ENCODE measurements at places on chromosomes 3 and 15. TPM values are rescaled to one million over a fixed set of nuclear protein-coding genes. Genes with fewer than 3 reads are reported as not detected.

- DNase-seq = no peak
These were observed 6.9 kb upstream of the PTX3 start for GRCh38 chr3:157429708-157430107.

- no peak for DNase-seq
These were observed 52.5 kb upstream of the ATP2B2 start for GRCh38 chr3:10557781-10558373.

GRCh38 chr3:122055215-122055614 lies at the start of gene CD86:
Gene CD86, plus strand, starts transcription at chr3:122055362. Its CDS starts 128 bp downstream, at chr3:122055490.
- DNase-seq = no peak

- DNase-seq = no peak
These were observed 82.5 kb downstream of the RFTN1 start for GRCh38 chr3:16430717-16431630.

DNA sequence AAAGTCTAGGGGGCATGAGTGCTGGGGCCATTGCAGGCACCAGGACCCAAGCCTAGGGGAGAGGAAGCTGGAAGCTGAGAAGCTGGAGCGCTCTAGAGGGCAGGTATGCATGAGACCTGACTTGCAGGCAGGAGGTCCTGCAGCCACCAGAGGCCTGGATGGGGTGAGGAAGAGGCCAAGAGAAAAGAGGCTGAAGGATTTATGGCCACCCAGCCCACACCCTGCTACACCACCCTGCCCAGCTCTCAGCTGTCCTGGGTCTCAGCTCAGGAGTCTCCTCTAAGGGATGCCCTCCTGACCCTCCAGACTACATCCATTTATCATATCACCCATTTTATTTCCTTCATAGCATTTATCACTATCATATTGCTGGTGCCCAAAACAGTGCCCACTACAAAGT lies 36.5 kb downstream of the RPN1 start:
- no peak for DNase-seq

- no peak for DNase-seq
These were observed 29.5 kb downstream of the POPDC2 start for GRCh38 chr3:119630880-119631329.

Gene CFAP100
- total RNA-seq = not detected

Gene NOX5
- not detected for total RNA-seq
